ENCODE measurements at places on chromosomes 1 and 21.

DNA sequence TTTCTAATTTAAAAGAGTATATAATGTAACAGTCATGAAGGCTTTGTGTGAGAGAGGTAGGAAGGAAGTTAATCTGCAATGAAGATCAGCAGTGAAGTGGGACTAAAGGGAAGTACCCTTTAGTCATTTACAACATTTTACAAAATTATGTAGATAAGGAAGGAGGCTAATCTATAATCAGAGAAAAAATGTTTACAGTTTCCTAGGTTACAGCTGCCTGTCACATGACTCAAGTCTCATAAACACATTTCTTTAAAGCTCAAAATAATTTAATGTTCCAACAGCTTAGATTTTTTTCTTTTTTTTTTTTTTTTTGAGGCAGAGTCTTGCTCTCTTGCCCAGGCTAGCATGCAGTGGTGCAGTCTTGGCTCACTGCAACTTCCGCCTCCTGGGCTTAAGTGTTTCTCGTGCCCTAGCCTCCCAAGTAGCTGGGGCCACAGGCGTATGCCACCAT, 26.2 kb upstream of the CAP1 start:
- DNase-seq, result no peak

DNA sequence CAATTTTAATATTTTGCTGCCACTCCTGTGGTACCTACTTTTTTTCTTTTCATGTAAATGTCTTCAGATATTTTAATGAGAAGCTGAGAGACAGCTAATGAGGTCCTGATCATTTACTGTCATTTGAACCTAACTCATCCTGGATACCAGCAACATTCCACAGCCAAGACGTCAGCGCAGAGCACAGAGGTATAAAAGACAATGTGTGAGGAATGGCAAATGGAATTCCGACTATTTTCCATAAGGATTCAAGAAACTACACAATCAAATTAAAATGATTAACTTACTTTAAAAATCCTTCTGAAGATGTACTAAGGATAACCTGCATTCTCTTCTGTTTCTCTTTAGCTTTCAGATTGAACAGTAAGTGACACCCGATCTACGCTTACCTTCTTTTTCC, 38.8 kb downstream of the HEATR1 start:
- DNase-seq, result no peak

DNA sequence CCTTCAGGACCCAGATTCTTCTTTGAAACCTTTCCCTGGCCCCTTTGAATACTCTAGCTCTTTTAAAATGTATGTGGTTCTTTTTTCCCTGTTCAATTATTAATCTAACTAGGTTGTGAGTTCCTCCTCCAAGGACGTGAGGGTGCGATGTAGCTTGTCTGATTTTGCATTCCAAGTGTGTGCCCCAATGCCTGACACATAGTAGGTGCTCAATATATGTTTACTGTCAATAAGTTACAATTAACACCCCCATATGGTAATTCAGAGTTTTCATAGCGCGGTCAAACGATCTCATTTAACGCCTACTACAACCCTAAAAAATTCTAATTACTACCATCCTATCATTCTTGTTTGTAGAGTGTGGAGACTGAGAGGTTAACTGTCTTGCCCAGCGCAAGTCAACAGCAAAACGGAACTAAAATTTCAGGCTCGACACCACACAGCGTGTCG, 482 bp upstream of the MTR start:
- no peak for DNase-seq

DNA sequence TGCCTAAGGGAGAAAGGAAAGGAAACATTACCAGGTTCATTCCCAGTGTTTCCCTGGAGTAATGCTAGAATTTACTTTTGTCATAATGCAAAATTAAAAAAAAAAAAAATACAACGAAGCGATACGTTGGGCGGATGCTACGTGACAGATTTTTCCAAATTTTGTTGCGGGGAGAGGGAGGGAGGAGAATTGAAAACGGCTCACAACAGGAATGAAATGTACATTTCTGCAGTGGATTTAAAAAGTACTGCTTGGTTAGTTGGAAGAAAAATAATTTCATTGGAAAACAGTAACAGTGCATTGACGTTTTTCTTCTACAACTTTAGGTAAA, 157.5 kb downstream of the RUNX1 start:
- no peak for DNase-seq

DNA sequence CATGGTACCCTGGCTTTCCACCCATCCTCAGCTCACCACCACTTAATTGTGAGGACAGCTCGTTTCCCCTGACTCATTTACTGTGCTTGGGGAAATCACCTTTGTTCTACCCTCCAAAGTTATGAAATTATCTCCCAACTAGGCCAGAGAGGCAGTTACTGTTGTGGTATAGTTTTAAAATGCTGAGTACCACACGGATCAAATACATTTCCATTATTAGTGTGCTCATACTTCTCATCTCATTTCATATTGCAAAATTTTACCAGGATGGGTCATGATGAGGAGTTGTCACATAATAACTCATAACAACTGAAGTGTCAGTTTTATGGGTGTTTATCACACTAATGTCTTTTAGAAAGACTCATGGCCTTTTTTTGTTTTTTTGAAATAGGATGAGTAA, 9.2 kb upstream of the OR2B11 start:
- no peak for DNase-seq

GRCh38 chr1:202112859-202113689, 9.6 kb upstream of the GPR37L1 start:
- no peak for DNase-seq

DNA sequence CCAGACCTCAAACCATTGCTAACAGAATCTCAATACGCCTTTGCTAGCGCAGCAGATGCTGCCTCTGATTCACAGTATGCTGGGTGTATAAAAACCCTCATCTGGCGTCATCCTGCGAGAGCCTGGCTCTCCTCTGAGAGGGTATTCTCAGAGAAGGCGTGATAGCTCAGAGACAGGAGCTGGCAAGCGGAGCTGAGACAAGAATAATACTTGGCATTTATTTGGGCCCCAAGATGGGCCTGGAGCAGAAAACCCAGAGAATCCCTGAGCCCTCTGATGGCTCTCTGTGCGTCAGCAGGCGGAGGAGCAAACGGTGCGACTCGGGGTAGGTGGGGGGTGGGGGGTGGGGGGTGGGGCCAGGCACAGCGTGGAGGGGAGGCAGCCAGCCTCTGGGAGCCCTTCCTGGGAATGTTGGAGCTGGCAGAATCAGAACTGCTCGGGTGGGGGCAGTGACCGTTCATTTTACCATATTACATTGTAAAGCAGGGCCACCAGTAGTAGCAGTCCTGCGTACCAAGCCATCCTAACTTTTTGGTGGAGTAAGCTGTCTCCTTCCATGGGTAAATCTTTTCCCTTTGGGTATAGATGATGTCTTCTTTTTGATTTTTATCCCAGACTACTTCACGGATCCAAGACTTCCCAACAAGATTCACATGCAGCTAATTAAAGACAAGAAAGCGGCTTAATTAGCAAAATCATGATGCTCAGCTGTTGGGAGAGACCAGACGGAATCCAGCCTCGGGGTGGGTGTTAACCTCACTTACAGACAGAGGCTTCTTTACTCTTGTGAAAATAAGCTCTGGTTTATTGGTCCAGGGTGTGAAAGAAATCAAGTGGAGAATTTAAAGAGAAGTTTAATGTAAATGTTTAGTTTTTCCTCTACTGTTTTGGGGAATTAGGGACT, 7.1 kb downstream of the RIIAD1 start:
- DNase-seq, result no peak

DNA sequence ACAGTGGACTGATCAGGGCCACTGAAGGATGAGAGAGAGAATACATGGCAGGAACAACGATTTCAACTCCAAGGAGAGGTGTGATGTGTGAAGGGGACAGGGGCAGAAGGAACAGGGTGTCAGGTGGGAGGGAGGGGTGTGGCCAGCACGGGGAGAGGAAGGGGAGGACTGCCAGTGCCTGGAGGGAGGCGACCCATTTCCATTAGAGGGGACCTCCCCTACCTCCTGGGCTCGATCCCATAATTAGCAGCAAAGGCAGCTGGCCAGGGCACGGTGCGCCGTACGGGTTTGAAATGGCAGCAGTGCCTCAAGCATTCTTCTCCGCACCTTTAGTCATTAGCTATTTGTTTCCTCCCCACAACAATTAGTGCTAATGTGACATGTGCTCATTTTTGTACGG, 22.7 kb downstream of the CRYAA start:
- DNase-seq, result no peak

DNA sequence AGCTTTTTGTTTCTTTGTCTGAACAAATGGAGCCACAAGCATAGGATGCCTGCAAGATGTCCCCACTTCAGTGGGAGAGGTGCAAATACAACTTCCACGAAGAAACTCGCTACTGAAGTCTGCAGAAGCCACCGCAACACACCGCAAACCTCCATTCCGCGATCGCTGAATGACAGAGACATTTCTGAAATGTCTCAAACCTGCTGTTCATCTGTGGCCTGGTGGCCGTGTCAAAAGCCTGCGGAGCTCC, 1.0 kb downstream of the TP53BP2 start:
- peak; percentile 34 for DNase-seq

DNA sequence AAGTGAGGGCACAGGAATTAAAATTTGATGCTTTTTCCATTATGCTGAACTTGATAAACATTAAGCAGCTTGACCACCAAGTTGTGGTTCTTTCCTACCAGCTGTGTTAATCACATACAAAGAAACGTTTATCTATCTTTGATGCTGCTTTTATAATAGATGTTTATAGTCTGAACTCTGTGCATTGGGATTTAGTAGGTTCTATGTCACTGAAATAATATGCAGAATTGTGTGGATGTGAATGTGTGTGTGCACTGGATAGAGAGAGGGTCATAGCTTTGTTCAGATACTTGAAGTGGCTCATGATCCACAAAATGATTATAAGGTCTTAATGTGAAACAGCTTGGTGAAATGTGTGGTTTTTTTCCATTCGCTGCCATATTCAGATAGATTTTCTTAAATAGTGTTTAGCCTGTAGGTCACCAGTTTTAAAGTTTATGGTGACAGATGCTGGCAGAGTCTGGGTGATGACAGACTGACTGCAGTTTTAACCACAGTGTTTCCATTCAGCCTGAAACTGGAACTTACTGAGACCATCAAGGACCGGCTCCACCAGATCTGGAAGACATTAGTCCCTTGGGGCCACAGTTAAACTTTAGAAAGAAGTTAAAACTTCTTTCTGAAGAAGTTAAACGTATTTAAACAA, 10.2 kb downstream of the DDI2 start:
- no peak for DNase-seq

DNA sequence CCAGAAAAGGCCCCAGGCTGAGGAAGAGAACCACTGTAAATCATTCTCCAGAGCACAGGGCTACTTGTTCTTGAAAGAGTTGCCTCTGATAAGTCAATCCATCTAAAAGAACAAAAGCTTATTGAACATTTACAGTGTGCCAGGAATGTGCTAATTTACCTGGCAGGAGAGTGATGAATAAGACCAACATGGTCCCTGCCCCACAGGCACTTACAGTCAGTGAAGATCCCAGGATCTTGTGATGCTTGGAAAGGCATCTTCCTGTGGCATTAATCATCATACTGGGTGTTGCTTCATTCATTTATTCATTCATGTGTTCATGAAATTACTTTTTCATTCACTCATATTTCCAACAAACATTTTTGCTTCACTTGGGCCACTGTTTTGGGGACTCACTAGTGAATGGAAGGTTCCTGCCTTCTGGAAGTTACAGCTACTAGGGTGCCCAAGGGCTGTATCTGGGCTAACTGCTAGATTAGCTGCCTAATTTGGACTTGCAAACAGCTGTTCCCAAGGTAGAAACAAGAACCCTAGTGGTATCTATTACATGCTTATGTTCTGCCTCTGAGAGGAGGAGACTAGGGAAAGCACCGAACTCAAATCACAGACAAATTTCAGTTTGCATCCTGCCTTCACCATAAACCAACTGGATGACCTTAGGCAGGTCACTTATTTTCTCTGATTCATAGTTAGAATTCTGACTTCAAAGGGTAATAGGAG, 133.5 kb downstream of the CLIC6 start:
- no peak for DNase-seq

GRCh38 chr1:80445033-80445432, 1355.7 kb upstream of the ADGRL2 start:
- no peak for DNase-seq

DNA sequence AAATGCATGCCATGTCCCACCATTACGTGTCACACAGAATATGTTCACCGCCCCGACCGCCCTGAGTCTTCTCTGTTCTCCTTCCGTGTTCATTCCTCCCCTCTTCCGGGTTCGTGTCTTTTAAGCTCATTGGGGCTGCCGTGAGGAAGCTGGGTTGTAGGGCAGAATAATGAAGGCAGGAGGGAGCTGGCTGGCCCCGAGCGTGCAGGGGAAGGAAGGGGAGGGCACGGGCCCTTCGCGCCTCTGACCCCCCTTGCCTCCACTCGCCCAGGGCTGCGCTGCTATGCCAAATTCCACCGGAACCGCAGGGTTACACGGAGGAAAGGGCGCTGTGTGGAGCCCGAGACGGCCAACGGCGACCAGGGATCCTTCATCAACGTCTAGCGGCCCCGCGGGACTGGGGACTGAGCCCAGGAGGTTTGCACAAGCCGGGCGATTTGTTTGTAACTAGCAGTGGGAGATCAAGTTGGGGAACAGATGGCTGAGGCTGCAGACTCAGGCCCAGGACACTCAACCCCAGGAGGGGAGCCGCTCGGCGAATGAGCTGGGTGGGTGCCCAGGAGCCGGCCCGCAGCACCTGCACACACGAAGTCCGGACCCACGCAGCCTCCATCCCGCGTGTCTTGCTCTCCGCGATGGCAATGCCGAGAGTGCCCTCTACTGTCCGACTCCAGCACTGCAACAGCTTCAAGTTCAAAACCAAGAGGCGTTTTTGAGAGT, 16.5 kb upstream of the AGTRAP start:
- peak; percentile 89 for DNase-seq

GRCh38 chr21:29175408-29176134, 45.1 kb downstream of the MAP3K7CL start:
- no peak for DNase-seq

- DNase-seq, result no peak
Observed at GRCh38 chr1:65458730-65459396, 38.4 kb downstream of the LEPR start.

GRCh38 chr1:227447531-227447990, 115.8 kb upstream of the ZNF678 start:
- DNase-seq, result no peak

GRCh38 chr1:174700775-174701174, 253.0 kb downstream of the GPR52 start:
- no peak for DNase-seq

DNA sequence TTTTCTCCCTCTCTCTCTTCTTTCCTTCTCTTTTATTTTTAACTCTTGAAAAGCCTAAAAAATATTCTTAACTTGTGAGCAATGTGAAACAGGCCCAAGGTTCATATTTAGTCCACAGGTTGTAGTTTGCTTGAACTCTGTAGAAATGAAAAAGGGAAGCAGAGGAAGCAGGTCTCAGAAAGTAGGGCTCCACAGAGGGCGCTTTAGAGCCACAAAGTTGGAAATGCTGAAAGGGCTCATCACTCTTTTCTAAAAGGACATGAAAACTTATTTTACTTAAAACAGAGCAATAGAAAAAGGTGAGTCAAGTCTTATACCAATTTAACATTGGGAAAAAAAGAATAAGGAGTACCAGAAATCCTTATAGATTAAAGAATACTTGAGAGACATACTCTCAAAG, 247.0 kb downstream of the USP25 start:
- DNase-seq, result no peak

GRCh38 chr21:24023936-24024335, 1583.3 kb downstream of the MRPL39 start:
- no peak for DNase-seq

- no peak for DNase-seq
Observed at GRCh38 chr1:197356723-197357533, 88.9 kb downstream of the CRB1 start.
